T follicular helper cell (primary cell): ENCODE measurements at places on chromosomes 7 and 10.

DNA sequence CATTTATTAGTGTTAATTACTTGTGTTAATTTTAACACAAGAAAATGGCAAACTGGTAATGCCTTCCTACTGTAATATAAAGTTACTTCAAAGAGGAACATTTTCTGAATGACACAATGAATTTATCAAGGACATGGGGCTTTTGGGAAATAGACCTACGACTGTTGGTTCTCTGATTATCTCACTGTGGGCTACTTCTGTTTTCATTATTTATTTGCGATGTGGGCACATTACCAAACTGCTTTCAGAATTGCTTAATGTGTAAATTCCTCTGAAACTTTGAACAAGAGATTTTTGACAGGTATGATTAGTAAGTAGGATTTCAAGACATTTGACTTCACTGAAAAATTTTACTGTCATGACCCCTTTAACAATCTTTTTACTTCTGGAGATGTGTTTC, 535.6 kb downstream of the CNTNAP2 start:
- no peak for DNase-seq

DNA sequence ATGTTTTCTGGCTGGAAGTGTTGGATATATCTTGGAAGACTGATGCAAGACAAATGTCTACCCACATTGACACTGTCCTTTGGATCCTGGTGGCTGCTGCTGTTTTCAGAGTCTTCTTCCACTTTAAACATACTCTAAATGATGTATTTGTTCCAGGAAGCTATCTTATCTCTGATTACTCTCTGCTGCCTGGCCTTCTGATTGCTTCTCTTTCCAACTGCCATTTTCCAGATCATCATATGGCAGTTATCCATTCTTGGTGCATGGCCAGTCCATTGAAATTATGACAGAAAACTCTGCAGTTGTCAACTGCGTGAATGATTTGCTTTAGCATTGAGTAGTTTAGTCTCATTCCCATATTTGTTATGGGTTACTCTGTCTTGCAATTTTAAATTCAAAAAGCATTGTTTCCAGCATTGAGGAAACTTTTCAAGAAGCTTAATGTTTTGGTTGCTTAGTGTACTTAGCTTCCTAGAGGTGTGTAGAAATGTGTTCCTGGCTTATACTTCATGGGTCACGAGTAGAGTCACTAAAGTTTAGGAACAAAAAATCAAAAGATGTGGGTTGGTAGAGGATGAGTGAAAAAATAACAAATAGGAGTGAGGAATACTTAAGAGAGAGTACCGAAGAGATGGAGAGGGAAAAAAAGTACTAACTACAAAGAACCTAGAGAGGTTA, 268.3 kb upstream of the MTPN start:
- no peak for DNase-seq

DNA sequence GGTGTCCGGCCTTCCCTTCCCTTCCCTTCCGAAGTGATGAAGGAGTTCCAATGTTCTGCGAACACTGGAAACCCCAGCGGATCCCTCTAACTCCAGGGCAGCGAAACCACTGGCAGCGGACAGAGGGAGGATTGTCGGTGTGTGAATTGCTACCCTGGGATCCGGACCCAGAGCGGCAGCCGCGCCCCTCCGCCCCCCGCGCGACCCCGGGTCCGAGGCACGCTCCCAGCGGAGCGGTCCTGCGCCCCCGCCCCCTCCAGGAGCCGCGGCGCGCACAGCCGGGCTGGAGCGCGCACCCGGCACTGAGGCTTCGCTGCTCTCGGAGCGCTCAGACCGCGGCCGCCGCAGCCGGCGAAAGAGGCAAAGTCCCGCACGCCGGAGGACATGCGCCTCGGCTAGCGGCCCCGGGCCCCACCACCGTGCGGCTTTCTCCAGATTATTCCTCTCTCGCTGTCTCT, at the start of gene PTPRZ1:
PTPRZ1 (plus strand) TSS at position 331 of the 458 bp plus-strand sequence. CDS start 339 bp downstream, outside the sequence.
- no peak for DNase-seq

GRCh38 chr7:146670532-146670931, 553.9 kb downstream of the CNTNAP2 start:
- no peak for DNase-seq

- DNase-seq: no peak
Observed at GRCh38 chr10:125221716-125222115, 61.4 kb upstream of the CTBP2 start.

- DNase-seq: no peak
Observed at GRCh38 chr7:22765609-22766008, 38.6 kb downstream of the IL6 start.

GRCh38 chr7:26368542-26368941, 76.9 kb downstream of the SNX10 start:
- DNase-seq: no peak

DNA sequence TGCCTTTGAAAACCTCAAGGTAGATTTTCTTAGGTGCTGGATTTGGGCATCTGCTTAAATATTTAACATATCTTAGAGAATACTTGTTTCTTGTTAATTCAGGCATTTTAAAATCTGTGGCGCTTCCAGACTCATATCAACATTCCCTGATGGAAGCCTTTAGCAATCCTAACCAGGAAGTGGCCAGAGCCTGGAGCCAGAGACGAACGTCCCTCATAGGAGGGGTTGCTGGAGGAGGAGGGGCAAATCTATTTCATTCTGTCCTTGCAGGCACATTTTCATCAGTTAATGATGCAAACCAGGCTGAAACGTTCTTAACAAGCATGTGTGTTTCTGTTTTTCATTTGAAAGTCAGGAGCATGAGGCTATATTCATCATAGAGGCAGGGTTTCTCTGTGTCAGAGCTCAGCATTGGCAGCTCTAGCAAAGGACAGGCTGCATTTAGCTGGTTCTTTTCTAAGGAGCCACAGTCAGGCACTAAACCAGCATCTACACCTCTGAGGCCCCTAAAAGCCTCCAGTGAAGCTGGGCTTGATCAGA, 17.8 kb upstream of the IFIT2 start:
- no peak for DNase-seq

DNA sequence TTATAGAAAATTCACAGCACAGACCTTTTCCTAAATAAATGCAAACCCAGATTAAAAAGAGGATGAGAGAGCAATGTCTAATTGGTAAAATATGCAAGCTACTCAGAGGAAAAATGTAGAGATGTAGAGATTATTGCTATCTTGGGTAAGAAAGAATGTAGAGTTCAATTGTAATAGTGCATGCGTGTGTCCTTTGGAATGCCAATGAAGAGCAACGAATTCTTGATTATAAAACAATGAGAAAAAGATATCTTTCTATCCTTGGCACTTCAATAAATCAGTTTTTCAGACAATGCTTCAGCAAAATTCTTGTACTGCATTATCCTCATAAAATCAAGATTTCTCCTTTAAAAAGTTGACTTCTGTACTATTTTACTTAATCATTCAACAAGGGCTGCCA, 50.9 kb downstream of the SEMA3D start:
- DNase-seq: no peak

- DNase-seq: no peak
Observed at GRCh38 chr10:62374862-62375710, 917 bp downstream of the ZNF365 start.

DNA sequence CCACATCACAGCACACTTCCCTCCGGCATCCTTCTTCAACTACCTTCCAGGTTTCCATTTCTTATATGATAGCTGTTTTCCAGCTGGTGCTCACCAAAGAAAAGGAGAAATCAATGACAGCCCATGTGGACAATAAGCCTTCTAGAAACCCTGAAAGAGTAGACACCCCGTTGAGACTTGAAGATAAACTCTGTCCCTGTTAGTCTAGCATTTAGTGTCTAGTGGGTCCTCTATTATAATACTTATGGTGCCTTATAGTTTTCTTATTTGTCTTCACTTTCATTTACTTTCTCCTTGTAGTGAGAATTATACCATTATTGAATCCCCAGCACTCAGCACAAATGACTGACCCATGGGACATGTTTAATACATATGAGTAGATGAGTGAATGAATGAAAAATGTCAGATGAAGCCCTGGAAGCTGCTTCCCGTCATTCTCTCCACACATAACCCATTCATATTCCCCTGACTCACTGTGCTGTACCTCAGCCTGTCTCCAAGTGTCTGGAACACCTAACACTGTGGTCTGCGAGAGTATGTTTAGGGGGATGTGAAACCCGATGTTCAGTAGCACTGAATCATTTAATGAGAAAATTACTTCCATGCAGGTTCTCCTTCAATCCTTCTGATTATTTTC, 377.6 kb downstream of the GPR158 start:
- no peak for DNase-seq

DNA sequence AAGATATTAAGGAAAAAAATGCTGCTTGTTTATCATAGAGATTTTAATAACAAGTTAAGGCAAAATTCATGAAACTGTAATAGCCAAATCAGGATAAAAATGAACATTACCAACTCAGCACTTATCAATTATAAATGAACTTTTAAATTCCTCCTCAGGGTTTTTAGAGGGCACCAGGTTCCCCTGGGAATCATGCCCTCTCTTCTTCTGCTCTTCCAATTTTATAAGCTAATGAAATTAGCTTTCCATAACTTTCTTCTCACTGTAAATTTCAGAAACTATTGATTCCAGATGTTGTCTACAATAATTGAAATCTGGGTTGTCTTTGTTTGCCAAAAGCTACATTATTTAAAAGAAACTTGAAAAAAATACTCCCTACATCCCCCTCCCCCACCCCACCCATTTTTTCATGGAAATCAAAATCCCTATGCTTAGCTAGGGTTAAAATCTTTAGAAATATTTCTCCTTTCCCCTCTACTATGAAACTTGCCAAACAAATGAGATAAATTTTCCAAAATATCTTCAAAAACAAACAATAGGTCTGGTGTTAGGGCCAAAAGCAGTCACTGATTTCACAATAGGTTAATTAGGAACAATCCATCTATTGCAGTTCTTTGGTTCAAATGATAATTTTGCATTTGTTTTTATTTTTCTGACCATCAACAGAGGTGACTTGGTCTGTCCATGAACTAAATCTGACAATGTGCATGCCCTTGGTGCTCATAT, 187.7 kb downstream of the DOCK4 start:
- no peak for DNase-seq

GRCh38 chr7:34108165-34108564, 202.8 kb downstream of the BMPER start:
- no peak for DNase-seq

DNA sequence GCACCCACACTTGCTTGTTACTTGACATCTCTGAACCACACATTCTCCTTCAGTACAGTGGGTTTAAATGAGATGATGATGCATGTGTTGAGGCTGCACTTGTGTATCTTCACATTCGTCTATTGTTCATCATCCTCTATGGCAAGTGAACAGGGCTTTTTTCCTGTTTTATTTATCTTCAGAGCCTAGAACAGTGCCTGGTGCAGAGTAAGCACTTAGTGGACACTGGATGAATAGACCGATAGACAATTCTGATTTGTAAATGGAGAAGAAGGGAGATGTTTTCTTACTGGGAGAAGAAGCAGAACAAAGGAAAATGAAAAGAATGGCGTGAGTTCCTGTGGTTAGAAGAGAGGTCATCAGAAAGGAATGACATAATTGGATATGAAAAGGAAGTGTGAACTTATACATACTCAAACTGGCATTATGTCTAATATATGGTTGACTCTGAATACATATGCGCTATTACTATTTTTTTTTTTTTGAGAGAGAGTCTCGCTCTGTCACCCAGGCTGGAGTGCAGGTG, 99.7 kb downstream of the AVL9 start:
- no peak for DNase-seq

DNA sequence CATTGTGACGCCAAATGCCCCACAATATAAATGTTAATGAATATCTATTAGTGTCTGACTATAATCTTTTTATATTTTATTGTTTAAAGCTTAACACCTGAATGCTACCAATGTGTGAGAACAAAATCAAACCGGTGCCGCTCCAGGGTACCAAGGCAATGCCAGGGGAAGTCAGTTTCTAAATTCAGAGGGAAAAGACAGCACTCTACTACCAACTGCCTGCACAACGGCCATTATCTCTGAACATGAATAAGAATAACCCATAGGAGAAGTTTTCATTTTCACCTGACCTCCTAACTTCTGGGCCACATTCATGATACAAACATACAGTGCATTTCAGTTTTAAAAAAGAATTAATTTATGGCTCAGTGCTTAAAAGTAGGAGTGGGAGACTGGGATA, 21.7 kb downstream of the USP6NL start:
- no peak for DNase-seq
